ENCODE measurements at places on chromosomes 1 and 21.

DNA sequence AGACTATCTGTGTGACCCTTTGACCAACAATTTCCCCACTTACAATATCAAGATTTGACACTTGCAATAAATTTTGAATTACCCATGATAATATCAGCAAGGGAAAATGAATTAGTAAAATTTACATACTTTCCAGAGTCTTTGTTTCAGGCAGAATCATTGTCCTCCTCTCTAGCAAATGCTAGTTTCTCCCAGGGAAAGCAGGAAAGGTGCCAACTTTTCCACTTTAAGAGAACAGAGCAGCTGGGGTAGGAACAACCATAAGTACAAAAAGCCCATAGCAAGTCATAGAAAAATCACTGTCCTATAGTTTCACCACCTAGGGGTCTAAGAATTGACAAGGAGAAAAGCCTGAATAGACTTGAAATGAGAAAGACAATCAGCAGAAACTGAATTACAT lies 67.1 kb upstream of the GUCA2B start:
- no peak for DNase-seq

- DNase-seq = peak; percentile 42
Measured at GRCh38 chr1:214550857-214551435, 456 bp downstream of the PTPN14 start.

DNA sequence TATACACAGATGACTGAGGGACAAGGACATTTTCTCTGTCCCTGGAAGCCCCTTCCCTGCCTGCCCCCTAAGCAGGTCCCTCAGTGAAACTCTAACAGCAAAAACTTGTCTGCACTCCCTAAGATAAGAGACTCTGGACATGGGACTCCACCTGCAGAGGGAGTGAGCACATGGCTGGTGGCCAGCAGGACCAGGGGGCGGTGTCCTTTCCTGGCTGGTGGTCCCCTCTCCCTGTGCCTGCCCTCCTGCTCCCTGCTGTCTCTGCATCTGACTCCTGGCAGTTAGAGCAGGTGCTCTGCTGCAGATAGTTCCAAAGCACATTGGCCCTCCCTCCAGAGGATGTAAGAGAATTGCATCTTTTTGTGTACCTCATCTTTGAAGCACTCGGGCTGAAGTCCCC lies 215.5 kb downstream of the GRIK3 start:
- no peak for DNase-seq

- no peak for DNase-seq
Measured at GRCh38 chr1:3183411-3183810, 114.4 kb downstream of the PRDM16 start.

- peak; percentile 69 for DNase-seq
Measured at GRCh38 chr1:55217226-55217986, 2.2 kb upstream of the USP24 start.

GRCh38 chr1:233097959-233098580 lies 147.7 kb downstream of the NTPCR start:
- peak; percentile 50 for DNase-seq

DNA sequence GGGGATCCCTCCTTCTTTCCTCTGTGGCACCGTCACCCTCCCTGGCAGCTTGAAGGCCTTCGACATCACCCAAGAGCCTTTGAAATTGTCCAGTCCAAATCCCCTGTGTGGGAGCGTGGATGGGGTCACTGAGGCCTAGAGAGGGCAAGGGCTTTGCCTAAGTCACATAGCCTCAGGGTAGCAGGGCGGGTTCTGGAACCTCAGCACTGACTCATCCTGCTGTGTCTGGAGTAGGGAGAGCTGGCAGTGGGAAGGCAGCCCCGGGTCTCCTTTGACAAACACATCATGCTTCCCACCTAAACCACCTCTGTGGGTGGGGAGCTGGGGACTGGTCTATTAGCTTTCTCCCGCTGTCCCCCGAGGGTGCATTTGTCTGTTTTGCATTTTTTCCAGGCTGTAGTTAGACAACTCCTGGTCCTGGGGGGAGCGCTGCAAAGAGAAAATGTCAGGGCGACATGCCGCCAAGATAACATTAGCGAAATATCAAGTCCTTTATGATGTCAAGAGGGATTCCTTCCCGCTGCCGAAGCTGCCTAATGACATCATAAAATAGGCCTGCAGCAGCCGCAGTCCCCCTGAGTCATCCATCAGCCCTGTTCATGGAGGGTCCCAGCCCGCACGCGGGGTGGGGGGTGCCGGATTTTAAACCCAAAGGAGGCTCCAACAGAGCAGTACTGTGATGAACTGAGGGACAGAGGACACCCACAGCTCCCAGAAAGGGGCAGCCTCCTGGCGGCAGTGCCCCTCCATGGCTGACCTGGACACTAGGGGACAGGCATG lies 77.0 kb upstream of the POU3F1 start:
- peak; percentile 83 for DNase-seq

- DNase-seq = no peak
Measured at GRCh38 chr1:27647328-27647727, 12.3 kb upstream of the FGR start.

DNA sequence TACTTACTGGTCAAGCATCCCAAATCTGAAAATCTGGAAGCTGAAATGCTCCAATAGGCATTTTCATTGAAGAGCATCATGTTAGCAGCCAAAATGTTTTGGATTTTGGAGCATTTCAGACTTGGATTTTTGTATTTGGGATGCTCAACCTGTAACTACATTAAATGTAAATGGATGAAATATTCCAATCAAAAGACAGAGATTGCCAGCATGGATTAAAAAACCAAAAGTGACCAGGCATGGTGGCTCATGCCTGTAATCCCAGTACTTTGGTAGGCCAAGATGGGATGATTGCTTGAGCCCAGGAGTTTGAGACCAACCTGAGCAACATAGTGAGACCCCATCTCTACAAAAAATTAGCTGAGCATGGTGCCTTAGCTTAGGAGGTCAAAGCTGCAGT lies 110.3 kb downstream of the URB2 start:
- no peak for DNase-seq

- DNase-seq = peak; percentile 21
Measured at GRCh38 chr1:44740179-44740617, 561 bp downstream of the KIF2C start.

DNA sequence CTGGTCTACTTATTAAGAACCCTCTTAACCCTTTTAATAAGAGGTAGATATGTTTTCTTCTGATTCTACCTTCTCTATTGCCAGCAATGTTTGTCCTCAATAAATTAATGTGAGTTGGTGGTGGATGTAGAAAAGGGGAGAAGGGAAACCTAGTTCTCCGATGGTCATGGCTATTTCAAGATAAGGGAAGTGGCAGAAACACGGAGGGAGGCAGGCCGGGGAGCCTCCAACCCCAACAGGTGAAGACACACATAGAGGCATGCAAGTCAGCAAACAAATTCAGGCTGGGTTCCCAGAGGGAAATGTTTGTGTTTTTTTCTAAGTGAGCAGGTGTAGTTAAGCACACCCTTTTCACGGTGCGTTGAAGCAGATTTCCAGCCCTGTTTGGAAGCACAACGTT lies 31.0 kb upstream of the CLDN14 start:
- DNase-seq = no peak

DNA sequence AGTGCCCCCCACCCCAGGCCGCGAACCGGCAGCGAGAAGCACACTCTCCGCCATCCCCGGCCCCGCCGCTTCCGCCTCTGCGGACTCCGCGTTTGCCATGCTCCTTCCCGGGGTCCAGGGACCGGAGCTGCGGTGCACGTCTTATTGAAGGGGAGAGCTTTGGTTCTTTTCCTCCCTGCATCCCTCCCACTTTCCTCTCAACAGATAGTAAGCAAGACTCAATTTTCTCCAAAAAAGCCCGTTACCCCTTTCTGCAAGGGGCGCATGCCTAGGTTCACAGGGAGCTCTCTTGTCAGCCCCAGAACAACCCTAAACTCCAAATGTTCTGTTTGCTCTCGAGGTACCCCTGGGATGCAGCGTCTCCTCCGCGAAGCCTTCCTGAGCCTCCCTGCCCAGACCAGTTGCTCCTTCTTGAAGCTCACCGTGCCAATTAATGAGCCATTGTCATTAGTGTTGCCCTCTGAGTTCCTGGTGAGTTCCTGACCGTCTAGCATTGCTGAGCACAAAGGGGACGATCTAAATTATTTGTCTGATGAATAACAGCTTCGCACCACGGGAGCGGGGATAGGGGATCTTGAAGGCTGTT lies 8.1 kb downstream of the FOXD3 start:
- DNase-seq = no peak

GRCh38 chr1:21696931-21697330 lies 27.8 kb upstream of the RAP1GAP start:
- peak; percentile 77 for DNase-seq

GRCh38 chr1:6110326-6110725 lies 64.6 kb downstream of the KCNAB2 start:
- no peak for DNase-seq

DNA sequence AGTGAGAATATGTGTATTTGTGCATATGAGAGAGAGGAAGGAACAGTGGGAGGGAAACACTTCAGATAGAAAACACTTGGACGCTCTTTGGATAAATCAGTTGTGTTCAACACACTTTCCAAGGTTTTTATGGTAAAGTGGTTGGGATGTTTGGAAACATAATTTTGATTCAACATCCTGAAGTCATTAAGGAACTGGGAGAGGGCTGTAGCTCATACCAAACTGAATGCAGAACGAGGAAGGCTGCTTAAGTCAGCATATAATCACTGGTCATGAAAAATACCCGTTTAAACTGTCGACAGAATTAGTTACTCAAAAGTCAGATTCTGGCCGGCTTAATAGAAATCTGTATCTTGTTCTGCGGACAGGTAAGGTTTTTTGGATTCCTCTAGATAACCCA lies 14.9 kb downstream of the LIX1L start:
- no peak for DNase-seq

DNA sequence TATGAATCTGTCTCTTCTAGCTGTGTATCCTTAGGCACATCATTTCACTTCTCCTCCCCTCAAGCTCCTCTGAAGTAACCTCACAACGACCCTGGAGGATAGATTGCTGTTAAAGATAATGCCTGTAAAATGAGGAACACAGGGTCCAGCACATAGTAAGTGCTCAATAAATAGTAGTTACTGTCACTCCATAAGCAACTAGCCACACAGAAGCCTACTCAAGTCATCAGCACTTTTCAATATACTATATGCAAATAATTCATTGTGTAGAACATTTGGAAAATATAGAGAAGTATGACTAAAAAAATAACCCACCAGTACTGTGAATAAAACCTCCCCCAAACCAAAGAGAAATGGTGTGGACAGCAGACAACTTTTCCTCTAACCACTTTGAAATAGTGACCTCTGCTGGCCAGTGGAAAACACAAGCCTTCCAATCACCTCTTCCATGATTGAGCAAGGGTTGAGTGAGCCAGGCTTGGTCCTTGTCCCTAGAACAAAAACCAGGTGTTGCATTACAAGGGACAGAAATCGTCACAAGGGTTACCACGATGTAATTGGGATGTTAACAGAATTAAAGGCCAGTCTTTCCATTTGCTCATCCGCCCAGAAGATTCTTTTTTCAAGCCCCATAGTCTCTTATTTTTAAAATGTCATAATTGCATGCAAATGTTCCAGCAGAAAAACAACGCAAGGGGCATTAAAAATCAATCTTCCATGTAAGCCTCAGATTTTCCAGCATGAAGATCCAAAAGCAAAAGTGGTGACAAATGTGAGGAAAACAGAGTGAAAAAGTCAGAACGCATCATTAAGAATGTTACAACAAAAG lies 15.7 kb upstream of the GLIS1 start:
- peak; percentile 74 for DNase-seq

GRCh38 chr1:215517441-215517891 lies 49.6 kb upstream of the KCTD3 start:
- DNase-seq = peak; percentile 72

GRCh38 chr1:1623181-1623630 lies 7.9 kb downstream of the MIB2 start:
- no peak for DNase-seq

DNA sequence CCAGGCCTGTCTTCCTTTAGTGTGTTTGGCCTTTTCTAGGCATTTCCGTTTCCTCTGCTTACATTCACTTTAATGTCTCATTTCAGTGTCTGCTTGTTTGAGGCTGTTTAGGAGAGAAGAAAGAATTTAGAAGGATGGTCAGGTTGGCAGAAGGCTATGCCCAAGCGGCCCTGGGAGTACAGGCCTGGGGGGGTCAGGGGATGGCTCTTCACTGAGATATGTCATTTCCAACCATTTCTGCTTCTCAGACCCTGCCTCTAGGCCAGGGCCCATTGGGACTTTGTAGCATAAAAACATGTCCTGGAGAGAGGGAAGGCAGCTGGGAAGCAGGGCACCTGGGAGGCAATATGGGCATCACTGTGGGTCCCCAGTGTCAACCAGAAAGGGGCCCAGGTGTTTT lies 86.0 kb downstream of the DDX20 start:
- no peak for DNase-seq

DNA sequence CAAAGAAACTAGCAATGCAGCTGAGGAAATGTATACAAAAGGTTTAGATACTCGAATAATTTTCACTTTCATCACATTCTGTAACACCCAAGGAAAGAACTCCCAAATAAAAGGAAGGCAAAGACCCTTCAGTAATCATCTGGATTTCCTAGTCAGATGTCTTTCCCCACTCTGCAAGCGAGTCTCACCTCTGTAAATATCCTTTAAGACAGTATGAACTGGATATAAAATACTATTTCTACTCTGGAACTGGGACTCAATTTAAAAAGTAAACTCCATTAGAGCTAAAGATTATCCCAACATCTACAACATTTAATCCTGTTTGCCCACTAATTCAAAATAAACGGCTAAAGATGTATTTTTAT lies 27.0 kb downstream of the C2CD2 start:
- no peak for DNase-seq

DNA sequence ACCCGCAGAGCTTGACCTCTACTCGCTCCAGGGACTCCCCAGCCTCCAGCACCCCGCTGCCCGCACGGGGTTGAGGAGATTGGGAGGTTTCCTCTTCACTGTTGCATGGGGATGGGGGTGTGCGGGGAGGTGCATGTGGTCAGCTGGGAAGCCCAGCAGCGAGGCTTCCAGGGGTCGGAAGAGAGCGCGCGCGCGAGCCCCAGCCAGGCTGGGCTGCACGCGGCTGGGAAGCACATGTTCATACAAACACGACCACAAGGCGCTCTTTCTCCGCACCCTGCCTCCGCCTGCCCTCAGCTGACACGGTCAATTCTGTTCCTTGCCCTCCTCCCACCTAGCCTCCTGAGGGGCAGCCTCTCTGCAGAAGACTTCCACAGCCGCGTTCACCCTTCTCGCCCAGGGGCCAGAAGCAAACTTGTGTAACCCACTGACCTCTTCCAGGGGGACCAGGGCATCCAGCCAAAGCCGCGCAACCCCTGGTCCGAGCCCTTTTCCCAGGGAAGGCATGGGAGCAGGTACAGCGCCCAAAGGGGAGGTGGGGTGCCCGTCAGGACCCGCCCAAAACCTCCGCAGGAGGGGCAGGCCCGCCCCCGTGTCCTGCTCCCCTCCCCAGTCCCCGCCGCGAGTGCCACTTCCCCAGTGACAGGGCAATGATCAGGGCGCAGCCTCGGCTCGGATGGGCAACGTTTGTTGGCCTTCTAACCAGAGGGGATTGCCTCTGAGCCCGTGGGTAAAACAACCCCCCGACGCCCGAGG lies 1.3 kb downstream of the COL24A1 start:
- no peak for DNase-seq

GRCh38 chr1:5933676-5934057 lies 58.6 kb downstream of the NPHP4 start:
- DNase-seq = no peak

Data from M059J (cell line).